Panc1 (cell line): ENCODE measurements at places on chromosomes 16 and 17. TPM values are rescaled to one million over a fixed set of nuclear protein-coding genes. Genes with fewer than 3 reads are reported as not detected.
A peak's percentile ranks its signal among the peaks of the same experiment; 100 is the strongest.

- DNase-seq, result no peak
Observed at GRCh38 chr17:5686074-5686635, 101.8 kb upstream of the NLRP1 start.

- DNase-seq, result no peak
Observed at GRCh38 chr17:38915639-38915995, 9.8 kb upstream of the LASP1NB start.

DNA sequence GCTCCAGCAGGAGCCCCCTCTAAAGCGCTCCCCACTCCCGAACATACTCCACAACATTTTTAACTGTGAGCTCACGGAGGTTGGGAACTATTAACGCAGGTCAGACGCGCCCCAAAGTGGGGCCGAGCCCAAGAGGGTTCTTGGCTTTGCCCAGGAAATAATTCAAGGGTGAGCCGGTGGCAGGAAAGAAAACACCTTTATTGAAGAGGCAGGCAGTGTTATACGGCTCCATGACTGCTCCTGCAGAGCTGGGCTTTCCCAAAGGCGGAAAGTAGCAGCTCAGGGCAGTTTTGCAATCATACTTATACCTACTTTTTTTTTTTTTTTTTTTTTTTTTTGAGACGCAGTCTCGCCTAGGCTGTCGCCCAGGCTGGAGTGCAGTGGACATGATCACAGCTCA, 6.2 kb downstream of the ADCY9 start:
- DNase-seq, result no peak

DNA sequence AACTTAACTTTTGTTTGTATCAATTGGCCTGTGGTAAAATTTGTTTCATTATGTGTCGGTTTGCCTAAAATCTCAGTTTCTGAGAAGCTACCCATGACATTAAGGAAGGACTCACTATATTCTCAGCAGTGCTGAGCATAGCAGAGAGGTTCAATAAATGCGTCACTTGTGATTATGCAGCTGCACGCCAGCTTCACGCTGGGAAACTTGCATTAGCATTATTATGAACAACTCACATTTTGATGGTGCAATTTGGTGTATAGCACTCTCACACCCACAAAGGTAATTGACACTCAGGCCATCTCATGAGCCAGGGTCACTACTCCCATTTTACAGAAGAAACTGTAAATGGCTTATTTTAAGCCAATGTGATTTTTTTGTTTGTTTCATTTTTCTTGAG, 80.6 kb upstream of the SALL1 start:
- no peak for DNase-seq

DNA sequence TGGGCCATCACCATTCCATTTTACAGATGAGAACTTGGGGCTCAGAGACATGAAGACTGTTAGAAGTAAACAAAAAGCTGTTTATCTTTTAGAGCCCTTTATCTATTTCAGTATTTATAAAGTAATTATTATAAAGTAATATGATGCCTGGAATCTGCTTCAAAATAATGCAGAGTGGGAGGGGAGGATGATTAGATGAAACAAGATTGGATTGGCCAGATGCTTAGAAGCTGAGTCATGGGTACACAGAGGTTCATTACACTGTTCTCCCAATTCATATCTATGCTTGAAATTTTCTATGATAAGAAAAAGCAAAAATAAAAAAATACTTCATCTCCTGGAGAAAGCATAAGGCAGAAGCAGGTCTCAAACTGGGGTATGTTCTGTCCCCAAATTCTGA, 29.4 kb downstream of the TOM1L2 start:
- DNase-seq, result no peak

DNA sequence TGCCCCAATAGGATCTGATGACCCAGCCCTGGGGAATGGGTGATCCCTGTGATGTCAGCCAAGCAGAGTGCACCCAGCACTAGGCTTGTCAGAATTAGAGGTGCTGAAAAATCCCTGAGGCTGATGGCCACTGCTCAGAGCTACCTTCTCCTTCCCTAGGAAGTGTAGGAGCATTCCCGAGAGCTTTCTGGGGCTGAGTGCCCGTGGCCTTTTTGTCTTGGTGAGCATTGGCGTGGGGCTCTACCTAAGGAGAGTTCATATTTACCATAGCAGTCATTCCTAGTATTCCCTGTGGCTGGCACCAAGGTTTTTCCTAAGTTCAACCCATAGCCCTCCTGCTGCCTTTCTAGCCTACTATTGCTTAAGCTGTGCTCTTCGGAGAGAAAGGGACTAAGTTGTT, 22.6 kb upstream of the ARHGAP23 start:
- DNase-seq, result no peak

- no peak for DNase-seq
Observed at GRCh38 chr17:78081551-78081950, 47.0 kb downstream of the TMC6 start.

GRCh38 chr17:2020721-2021120, 4.4 kb downstream of the RTN4RL1 start:
- no peak for DNase-seq

GRCh38 chr17:48729335-48730239, 1.0 kb upstream of the HOXB13 start:
- DNase-seq, result no peak

DNA sequence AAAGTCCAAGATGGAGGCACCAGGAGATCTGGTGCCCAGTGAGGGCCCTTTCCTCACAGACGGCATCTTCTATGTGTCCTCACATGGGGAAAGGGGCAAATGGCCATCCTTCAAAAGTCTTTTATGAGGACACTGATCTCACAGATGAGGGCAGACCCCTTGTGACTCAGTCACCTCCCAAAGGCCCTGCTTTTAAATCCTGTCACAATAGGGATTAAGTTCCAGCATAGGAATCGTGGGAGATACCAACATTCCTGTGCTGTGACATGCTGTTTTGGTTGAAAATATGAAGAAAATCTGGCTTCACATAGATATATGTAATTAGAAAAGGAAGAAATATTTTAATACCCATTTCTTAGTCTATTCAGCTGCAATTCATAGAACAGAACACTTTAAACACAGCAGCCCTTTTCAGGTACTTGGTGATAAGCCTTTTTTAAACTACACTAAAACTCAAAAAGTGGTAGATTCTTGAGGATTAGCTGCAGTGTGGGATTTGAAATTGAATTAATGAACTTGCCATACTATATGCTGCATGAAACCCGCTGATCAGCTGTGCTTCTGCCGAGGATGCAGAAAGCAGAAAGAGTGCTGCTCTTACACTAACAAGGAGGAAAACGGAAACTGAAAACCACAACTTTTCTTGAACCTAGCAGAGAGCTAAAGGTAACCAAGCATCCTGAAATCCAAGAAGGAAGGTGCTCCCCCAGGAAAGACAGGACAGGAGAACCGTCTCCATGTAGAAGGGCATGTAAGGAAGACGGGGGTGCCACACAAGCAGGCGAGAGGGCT, 32.7 kb downstream of the VPS53 start:
- DNase-seq, result no peak

- DNase-seq, result no peak
Observed at GRCh38 chr16:2497695-2498484, 15.9 kb upstream of the ATP6V0C start.

DNA sequence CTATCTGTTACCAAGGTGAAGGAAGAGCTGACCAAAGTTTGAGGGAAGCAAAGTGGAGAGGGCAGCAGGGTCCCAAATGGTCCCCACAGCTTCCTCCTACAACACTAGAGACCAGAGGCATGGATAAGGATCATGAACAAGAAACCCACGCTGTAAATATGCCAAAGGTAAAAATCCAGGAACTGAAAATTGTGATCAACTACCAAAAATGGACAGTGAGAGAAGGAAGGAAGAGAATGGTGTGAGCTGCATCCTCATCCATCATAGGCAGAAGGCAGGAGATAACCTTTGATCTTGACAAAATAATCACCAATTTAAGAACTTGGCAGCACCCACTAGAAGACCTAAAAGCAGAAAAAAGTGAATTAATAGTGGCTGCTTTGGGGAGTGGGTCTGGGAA, 66.2 kb downstream of the CYTH1 start:
- no peak for DNase-seq

DNA sequence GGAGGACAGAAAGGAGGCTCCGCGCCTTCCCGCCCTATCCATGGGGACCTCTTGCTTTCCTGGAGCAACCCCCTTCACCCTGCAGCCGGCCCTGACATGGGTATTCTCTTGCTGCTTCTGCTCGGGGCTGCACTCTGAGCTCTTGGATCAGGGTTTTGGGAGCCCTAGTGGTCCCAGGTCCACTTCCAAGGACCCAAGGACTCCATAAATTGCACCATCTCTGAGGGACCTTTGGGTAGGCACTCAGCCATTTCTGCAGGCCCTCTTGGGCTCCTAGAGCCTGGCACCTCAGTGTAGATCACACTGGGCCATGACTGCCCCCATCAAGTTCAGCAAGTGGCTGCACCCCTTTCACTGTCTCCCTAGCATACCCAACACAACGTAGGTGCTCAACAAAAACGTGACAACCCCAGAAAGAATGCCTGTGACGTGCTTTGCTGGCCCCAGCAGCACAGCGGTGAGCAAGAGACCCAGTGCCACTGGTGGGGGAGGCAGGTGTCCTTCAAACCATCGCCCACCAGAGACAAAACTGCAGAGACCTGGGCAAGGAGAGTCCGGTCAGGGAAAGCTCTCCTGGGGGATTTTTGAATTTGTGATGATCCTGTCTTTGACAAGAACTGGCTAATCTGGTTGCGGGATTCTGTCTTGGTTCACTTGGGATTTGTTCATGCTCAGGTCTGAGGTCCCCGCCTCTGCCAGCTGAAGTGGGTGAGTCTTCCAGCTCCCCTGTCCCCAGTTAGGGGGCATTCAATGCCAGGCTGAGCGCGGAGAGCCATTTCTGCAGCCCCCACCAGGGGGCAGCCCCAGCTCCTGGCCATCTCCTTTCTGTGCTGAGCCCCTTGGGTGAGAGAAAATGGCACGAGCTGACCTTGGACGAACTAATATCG, 2.5 kb upstream of the RAB11FIP4 start:
- DNase-seq, result peak; percentile 12

DNA sequence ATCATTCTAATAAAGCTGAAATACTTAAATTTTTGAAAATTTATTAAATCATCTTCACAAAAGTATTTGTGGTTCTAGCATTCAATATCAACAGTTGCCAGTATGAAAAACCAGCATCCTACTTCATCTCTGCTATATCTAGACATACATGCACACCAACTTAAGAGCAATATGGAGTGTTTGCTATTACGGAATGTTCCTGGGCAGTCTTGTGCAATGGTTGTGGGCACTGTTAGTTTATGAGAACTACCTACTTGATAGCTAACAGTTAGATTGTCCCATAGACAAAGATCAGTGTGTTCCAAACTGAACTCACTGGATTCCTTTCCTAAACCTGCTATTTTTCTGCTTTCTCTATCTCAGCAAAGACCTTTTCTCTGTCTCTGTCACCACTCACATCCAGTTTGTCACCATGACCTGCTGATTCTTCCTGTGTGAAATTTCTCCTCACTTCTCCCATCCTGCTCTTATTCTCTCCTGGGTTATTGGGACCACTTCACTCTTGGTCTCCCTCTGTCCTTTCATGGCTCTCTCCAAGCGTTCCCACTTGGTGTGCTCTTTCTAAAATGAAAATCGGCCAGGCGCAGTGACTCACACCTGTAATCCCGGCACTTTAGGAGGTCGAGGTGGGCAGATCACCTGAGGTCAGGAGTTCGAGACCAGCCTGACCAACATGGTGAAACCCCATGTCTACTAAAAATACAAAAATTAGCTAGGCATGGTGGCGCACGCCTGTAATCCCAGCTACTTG, 27.7 kb downstream of the CNTROB start:
- no peak for DNase-seq

GRCh38 chr16:85284141-85284817, 172.0 kb upstream of the CIBAR2 start:
- DNase-seq, result no peak

GRCh38 chr17:78676412-78677302, 99.5 kb upstream of the DNAH17 start:
- no peak for DNase-seq

- DNase-seq, result no peak
Observed at GRCh38 chr17:6654841-6655731, 3.5 kb downstream of the C17orf100 start.

- no peak for DNase-seq
Observed at GRCh38 chr17:79455636-79456035, 155.2 kb downstream of the RBFOX3 start.

GRCh38 chr16:13426269-13426668, 493.7 kb upstream of the ERCC4 start:
- DNase-seq, result no peak

- no peak for DNase-seq
Observed at GRCh38 chr17:4594931-4595684, 10.8 kb downstream of the SMTNL2 start.

DNA sequence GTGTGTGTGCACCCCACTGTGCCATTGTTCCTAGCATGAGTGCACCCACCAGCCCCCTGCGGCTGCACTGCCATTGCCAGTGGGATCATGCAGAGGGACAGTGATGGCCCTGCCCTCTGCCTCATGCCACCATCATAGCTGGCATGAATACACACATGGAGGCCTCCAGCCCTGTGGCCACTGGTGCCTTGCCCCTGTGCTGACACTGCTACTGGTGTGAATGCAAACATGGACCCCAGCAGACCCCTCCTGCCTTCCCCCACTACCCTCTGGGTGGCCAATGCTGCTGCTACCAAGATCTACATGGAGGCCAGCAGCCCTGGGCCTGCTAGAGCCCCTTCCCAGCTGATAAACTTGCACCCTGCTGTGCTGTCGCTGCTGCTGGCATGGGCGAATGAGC, 995.5 kb upstream of the GOT2 start:
- no peak for DNase-seq

DNA sequence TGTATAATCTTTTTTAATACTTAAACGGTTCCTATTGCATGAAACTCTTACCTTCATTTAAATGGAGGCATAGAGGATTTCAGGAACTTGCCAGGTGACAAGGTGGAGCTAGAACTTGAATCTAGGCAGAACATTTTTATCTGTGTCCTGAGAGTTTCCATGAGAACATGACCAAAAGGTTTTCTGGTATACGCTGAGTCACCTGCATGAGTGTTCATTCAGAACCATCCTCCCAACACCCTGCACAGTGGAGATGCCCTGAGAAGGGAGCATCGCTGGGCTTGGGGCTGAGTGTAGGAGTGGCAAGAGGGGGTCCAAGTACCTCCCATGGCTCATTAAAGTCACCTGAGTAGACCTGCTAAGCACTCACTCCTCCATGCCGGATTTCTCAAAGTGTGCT, 169.7 kb upstream of the CACNG5 start:
- no peak for DNase-seq

DNA sequence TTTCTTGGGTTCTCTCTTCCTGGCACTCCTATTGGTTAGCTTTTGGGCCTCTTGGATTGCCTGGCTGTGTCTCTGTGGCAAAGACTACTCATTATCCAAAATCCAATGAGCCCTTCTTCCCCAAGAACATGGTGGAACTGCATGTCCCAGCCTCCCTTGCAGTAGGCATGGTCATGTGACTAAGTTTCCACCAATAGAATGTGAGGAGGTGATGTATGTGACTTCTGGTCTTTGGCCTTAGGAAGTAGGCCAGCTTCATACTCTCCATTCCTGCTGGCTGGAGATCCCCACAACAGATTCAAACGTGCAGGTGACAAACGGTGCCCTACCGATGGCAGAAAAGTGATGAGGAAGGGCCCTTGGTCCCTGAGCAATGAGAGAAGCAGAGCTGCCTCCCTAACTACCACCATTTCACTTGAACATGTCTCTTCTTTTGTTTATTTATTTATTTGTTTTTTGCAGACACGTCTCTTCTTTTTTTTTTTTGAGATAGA, 17.3 kb upstream of the SPN start:
- no peak for DNase-seq

FBXW10 gene
- not detected for total RNA-seq

GPT2 gene
- total RNA-seq, result 12.7 TPM

CBLN1 gene
- not detected for total RNA-seq

CEMP1 gene
- total RNA-seq, result not detected

SMIM22 gene
- total RNA-seq, result not detected

ZG16 gene
- not detected for total RNA-seq

RNF213 gene
- 230 TPM for total RNA-seq

GRAPL gene
- 0.31 TPM for total RNA-seq

NPIPB9 gene
- 0.90 TPM for total RNA-seq

BOLA2B gene
- 178 TPM for total RNA-seq
